Epithelial cell of prostate (primary cell): ENCODE measurements at places on chromosomes 3 and 15.

- no peak for DNase-seq
Measured at GRCh38 chr3:146387566-146387965, 81.8 kb downstream of the PLSCR2 start.

DNA sequence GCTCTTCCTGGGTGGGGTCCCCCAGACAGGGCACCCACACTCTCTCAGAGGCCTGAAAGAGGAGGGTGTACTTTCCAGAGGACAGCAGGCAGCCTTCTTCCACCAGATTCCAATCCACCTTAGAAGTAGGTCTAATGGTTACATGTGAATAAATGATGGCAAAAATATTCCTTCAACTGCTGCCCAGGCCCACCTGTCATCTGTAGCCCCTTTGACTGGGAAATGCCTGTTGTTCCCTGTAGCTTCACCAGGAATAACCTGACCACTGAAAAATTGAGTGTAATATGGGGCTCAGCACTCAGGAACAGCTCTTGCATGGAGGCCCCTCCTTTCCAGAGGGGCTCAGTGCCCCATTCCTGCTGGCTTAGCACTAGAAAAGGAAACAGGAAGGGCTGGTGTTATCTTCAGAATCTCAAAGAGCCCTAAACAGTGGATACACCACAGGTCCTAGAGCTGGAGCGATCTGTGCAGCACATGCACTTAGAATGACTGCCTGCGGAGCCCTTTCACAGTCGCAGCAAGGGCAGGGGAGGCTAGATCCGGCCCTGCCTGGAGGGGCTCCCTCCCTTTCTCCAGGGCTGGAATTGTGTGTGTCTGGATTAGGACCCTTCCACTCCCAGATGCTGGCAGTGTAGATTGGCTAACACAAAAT lies 32.1 kb downstream of the SLC22A14 start:
- DNase-seq, result no peak

- DNase-seq, result no peak
Measured at GRCh38 chr3:122074621-122075265, 19.6 kb downstream of the CD86 start.

DNA sequence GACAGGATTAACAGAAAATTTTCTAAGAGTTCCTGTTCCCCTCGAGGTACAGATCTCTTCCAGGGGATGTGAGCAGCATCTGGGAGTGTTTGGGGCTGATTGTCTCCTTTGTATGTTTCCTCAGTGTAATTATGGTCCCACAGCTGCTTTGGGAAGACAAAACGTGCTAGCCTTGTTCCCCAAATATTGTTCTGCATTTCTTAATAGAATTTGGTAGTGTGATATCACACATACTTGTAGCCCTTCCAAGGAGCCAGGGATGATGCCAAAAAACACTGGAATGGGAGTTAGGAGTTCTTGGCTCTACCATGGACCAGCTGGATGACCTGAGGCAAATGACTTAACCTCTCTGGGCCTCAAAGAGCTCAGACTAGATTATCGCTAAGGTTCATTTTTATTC lies 19.0 kb upstream of the AGBL1 start:
- no peak for DNase-seq

GRCh38 chr15:88897456-88898194 lies 2.3 kb upstream of the HAPLN3 start:
- peak; percentile 39 for DNase-seq

DNA sequence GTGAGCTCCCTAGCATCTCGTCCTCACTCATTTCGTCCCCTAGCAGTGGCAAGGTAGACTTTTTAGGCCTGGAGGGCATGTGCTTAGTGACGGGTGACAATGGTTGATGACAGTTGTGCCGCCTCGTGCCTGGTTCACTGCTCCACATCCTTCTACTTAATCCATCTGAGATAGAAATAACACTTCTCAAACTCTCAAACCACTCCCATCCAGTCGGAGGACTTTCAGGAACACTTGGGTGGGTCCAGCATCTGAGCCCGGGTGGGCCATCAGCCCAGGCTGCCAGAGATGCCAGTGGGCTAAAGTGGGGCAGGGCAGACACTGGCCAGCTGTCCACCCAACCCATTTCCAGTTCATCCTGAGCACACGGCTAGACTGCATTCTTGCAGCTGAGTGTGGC lies 79.7 kb upstream of the SMAD3 start:
- no peak for DNase-seq

- no peak for DNase-seq
Measured at GRCh38 chr3:79204351-79204750, 563.4 kb downstream of the ROBO1 start.

DNA sequence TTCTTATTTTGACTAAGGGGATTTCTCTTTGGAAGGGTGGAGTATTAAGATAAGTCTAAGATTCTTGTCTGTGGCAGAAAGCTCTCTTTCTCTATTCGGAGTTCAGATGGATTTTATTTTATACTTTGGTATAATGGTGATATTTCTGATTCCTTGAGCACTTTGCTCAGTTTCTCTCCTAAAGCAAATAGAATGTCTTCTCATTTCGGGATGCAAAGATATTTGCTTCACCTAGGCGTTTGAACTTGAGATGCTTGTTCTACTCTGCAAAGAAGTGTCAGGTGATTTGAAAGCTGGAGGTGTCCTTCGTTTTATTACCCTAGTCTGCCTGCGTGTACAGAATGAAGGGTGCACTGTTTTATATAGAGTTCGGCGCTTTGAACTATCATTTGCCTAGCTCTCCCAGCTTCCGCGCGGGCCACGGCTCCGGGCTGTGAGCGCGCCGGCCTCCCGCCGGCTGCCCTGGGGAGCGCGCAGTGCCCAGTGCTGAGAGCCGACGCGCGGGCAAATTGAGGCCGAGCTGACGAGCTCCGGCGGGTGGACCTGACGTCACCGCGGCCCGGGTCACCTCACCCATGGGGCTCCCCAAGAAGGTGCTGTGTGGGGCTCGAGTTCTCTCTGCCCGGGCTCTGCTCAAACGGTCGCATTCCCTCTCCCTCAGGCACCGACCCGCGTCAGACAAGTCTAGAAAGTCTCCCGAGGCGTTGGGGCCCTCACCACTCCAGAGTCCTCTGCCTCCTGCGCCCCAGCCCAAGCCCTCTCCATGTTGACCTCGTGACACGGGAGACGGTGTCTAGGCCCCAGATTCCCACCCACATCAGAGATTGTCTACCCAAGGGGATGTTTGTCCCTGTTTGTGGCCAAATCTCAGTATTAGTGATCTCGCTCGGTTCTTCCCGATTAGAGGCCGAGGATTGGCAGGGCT lies 7.5 kb downstream of the SOX2 start:
- DNase-seq, result no peak

- peak; percentile 60 for DNase-seq
Measured at GRCh38 chr15:72037321-72037720, 80.6 kb downstream of the MYO9A start.

DNA sequence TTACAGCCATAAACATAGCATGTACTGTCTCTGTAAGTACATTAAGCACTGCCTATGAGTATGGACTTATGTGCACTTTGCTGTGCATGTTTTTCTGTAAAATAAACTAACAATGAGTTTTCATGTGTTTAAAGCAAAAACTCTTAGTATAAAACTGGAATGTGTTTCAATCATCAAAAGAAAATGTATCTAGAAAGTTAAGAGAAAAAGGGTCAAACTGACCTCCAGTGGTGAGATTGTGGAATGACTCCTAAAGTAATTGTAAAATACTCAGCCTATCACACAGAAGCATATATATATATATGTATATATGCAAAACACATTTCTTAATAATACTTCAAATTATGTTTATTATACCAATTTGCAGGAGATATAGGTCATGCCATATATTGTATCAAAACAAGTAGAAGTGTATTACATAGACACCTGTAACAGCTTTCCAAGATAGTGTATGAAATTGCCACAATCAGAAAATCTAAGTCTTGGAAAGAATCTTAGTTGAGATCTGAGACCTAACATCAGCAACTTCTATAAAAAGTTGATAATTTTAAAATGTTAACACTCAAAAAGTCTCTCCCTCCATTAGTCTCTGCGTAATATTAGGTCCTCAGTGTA lies 199.6 kb downstream of the FMN1 start:
- no peak for DNase-seq
